ENCODE measurements at places on chromosomes 6 and 20.

GRCh38 chr6:72811971-72812421 is 190.1 kb downstream of the KCNQ5 start:
- DNase-seq, result peak; percentile 90

DNA sequence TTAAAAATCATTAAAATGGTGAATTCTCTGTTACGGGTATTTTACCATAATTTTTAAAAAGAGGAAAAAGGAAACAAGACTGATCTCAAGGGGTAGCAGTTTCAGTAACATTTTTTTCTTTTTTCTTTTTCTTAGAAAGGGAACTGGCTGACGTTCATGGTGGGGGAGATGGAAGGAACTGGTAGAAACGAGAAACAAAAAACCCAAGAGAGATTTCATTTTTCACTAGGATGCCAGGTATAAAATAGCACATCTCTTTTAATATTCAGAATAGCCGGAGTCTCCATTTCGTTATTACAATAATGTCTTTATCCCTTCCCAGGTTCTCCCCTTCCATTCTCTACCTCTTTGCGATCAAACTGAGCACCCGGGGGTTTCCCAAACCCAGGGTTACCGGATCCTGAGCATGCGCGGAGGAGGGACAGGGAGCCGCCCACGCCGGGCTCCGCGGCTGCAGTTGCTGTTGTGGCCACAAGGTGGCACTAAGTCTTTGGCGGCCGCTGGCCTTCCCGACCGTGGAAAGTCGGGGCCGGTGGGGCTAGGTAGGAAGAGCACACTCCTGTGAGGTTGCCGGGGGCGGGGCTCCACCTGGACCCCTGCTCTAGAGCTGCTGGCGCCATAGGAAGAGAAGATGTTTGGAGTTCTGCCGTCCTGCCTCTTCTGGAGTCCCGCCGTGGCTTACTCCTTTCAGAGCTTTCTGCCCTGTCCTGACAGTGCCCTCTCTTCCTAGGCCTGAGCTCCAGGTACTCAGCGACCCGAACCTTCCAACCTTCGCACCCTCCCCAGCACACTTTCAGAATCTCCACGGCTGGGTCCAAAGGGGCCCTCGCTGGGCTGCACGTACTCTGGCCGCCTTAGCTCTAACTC is 146.8 kb downstream of the SH3BGRL2 start:
- peak; percentile 70 for DNase-seq

DNA sequence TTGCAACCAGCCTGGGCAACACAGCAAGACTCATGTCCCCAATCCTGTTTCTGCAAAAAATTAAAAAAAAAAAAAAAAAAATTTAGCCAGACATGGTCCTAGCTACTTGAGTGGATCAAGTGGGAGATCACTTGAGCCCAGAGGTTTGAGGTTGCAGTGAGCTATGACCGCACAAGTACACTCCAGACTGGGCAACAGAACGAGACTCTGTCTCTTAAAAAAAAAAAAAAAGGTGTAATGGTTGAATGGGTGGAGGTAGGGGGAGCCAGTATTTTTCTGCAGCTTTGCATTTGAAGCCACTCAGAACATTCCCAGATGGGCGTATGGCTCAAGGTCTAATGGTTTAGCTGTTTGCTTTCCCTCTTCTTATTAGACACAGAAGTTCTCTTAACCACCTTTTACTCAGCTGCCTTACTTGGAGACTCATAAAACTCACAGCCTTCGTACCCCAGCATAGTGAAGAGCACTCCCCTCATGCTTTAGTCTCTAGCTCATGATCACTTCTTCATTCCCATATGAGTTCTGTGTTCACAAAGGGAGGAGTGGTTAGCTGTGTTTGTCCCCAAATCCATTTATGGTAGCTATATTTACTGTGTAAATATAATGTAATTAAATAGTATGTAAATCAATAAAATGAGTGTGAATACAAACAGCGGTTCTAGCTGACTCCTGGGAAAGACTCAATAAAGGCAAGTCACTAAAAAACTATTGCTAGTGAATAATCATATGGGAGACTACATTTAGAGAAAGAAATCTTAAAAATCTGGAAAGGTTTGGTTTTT is 9.0 kb downstream of the FKBP1A start:
- no peak for DNase-seq

GRCh38 chr6:42400886-42401612 is 50.7 kb downstream of the TRERF1 start:
- no peak for DNase-seq

DNA sequence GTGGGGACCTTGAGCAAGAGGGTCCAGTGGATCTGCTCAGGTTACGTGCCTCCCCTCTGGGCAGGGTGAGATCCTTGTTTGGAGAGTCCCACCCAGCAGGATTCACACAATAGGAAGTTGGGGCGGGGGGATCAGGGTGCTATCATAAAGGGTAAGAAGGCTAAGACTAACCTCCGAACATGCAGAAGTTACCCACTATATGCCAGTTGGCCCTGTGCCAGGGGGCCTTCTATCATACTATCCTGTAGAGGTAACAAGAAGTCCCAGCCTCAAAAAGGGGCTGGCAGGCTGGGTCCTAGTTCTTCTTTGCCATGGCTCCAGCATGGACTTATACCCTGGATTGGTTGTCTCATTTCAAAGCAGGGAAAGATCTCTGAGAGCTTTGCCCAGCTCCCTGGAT is 94.1 kb downstream of the CDH26 start:
- DNase-seq, result no peak

- no peak for DNase-seq
Measured at GRCh38 chr6:47567586-47567985, 90.0 kb downstream of the CD2AP start.

DNA sequence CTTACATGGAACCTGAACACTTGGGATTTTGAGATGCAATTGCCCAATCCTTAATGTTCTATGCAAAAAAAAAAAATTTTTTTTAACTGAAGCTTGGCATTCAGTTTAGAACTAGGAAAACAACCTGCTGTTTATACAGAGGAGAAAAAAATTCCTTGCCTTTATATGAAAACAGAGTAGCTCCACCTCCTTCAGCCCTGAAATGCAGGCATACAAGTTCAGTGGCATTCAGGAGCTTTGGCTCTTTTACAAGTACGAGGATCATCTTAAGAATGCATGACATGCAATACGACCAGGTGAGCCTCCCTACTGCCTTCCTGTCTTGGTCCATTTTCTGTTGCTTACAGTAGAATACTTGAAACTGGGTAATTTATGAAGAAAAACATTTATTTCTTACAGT is 20.4 kb downstream of the PAX1 start:
- no peak for DNase-seq

DNA sequence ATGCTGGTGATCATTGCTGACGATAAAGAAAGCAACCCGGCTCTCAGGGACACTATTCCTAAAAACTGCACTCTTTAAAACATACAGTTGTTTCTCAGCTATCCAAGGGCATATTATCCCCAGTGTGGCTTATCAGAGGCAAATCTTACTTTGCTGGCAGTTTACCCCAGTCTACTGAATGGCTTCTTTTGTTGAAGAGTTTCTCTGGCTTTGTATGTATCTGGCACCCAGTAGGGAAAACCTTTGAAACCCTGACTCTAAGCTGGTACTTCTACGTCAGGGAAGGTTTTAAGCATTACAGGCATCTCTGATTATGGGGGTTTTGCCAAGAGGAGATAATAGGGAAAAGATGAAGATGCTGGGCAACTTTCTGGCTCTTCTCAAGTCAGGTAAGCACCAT is 637.6 kb upstream of the CHD6 start:
- DNase-seq, result no peak

DNA sequence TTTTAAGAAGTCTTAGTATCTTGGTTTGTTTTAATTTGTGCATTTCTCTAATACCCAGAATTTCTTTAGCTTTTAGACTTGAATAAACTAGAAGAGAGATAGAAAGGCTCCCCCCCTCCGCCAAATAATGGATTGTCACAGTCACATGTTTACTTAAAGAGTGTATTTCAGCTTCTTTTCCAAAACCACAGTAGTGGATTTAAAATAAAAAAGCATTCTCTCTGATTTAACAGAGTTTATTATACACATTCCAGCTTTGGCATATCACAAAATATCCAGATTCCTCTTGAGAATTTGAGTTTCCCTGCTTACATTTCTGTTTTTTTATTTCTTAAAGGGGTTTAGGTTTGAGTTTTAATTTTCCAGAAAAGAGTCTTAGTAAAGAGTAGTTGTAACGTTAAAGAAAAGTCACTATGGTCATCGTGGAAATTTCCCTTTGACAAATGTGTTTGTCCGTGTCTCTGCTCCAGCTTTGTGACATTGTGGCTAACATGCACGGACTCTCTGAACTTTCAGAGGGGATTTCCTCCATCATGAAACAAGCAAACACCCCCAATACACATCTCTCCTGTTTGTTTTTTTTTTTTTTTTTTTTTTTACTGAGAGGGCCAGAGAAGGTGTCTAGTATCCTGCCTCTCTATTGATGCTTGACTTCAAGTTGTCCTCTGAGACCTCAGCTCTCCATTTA is 113.5 kb upstream of the SUPT3H start:
- DNase-seq, result no peak

- no peak for DNase-seq
Measured at GRCh38 chr6:119738425-119738824, 388.9 kb upstream of the MAN1A1 start.

DNA sequence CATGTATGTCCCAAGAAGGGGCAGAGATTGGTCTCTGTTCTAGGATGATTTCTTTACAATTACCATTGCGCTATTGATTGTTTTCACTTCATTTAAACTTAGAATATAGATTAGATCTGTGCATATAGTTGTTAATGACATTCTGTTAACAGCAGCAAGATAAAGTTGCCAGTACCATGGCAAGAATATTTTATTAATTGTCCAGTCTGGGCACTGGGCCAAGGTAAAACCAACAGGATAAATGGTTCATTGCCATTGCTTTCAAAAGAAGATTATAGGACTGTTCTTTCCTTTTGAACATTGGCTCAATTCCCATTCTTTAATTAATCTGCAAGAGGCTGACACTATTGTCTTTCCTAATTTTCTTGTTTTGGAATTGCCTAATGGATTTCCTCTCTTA is 592.4 kb downstream of the RFPL4B start:
- no peak for DNase-seq

DNA sequence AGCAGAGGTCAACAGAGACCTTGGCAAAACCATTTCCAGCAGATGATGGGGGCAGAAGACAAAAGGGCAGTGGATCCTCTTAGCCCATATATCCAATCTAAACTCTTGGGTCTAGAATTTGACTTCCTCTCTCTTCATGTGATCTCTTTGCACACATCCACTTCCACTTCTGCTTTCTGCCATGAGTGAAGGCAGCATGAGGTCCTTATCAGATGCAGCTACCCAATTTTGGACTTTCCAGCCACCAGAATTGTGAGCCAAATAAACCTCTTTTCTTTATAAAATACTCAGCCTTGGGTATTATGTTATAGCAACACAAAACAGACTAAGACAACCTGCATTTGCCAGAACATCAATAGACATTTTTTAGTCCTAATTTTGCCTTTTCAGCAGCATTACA is 191.6 kb downstream of the ADAT2 start:
- no peak for DNase-seq

GRCh38 chr20:4813863-4814695 is 92.4 kb downstream of the PRND start:
- no peak for DNase-seq

DNA sequence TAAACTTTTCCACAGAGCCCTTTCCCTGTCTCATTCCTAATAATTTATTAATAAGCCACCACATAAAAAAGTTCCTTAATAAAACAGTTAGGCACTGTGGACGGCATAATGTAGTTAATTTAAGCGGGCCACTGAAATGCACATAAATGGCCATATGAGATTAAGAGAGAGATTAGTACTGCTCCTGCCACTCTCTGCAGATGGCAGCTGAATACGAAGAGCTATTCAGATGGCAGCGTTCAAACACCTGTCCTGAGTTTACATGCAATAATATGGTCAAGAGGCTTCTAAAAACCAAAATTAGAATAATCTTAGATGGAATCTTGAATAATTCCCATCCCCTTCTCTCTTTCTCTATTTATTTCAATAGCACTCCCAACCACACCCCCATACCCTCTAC is 461.8 kb downstream of the PKHD1 start:
- no peak for DNase-seq

DNA sequence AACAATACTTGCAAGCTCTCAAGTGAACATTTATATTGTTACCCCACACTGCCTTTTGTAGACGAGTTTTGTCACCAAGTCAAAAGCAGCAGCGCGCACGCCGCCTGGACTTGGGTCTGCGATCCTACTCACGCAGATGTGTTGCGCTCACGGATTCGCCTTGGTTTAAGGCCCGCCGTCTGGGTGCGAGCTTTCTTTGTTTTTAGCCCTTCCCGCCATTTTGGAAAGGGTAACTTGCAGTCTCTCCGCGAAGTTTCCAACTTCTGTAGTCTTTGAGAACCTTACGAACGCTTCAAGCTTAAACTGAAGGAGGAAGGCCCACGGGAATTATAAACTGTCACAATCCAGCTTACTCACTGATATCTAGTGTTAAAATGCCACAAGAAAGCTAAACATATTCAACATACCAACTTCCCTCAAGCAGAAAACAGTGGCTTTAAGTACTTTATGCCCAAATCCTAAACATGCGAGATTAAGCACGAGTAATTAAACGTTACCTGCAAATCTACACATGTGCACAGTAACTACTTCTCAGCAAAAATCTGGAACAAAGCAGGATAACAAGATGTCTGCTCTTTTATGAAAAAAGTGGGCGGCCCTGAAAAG is 80.4 kb upstream of the BTN3A2 start:
- peak; percentile 73 for DNase-seq

DNA sequence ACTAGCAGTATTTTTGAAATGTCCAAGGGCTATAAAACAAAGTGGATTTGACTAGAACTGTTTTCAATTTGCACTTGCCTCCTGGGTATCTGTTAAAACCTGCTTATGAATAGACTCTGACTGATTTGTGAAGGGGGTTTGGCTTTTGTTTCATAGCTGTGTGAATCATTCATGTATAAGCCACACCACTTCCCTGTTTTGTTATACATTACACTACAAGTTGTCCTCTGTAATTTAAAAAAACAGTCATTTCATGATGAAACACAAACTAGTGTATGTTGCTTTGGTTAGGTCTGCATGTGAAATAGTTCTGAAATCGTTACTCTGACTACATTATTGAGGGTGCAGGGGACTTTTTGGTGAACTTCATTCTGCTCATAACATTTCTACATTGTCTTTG is 121.7 kb downstream of the NKAIN2 start:
- no peak for DNase-seq

- no peak for DNase-seq
Measured at GRCh38 chr20:17658648-17658993, 23.4 kb downstream of the RRBP1 start.
